Fibroblast of skin of back (primary cell): ENCODE measurements at places on chromosomes 5 and 9.

DNA sequence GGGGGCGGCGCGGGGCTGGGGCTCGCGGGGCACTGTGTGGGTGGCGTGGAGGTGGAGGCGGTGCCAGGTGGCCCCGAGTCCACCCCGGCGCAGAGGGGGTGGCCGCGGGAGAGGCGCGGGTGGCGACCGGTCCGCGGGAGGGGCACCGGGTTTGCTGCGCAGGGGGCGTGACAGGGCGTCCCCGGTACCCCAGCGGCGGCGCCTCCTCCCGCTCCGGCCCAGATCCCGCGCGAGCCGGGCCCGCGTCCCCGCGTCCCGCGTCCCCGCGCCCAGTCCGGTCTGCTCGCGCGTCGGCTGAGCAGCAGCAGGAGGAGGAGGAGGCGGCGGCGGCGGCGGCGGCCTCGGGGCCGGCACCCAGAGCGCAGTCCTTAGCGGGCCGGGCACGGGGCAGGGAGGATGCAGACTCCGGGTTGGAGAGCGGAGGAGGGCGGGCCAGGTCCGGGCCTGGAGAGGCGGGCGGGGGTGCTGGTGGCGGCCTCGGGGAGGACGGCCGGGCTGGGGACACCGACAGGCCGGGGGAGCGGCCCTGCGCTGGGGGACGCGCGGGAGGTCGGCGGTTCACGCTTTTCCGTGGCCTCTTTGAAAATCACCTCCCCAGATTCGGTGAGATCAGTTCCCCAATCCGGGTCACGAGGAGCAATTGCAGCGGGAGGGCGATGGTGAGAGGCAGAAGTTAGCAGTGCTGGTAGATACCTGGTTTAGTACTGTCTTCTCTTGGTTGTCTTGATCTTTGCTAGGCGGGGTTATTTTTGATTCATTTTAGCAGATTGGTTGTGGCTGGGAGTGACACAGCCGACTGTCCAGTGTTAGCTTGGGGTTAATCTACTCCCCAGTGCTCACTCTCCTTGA, 1.7 kb downstream of the TRIO start:
- peak; percentile 88 for DNase-seq

DNA sequence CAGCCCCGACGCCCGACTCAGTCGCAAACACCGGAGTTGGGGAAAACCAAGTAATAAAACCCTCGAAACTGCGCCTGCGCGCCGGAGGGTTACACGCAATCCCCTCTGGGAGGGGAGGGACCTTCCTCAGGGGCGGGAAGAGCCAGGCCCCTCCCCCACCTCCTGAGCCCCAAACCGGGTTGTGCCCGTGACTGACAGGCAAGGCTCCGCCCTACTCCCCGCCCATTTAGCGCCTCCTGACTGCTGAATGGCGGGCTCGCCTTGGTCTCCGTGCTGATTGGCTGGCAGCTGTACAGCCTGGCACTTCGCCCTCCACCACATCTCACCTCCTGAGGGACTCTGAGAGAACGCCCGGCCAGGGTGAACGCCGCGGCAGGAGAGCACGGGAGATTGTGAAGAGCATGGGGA, at the start of gene PRDM9:
TSS of gene PRDM9 (plus strand) at position 332 of the 408 bp plus-strand sequence. CDS start 1,425 bp downstream, outside the sequence.
- DNase-seq, result peak; percentile 6

- DNase-seq, result peak; percentile 56
Observed at GRCh38 chr9:93207326-93207814, 23.4 kb downstream of the WNK2 start.

- no peak for DNase-seq
Observed at GRCh38 chr5:143516249-143516648, 112.8 kb upstream of the NR3C1 start.

GRCh38 chr9:33465596-33466564, 7.8 kb downstream of the NOL6 start:
- DNase-seq, result no peak
